ENCODE measurements at places on chromosomes 13 and 19.

- DNase-seq = no peak
- no peak overlapping the region for H3K4me3 ChIP-seq
- H3K36me3 ChIP-seq = no peaks in the 10 kb centered on the region
- H3K4me1 ChIP-seq = no peaks in the 10 kb centered on the region
Observed at GRCh38 chr13:37181620-37182019, 76.2 kb upstream of the CSNK1A1L start.

- no peak for DNase-seq
- H3K27ac ChIP-seq = no peak overlapping the region
- H3K4me3 ChIP-seq = no peak overlapping the region
- H3K36me3 ChIP-seq = no peaks in the 10 kb centered on the region
- H3K4me1 ChIP-seq = no peaks in the 10 kb centered on the region
- H3K27me3 ChIP-seq = no peaks in the 10 kb centered on the region
Observed at GRCh38 chr13:96824140-96824539, 170.1 kb downstream of the OXGR1 start.

DNA sequence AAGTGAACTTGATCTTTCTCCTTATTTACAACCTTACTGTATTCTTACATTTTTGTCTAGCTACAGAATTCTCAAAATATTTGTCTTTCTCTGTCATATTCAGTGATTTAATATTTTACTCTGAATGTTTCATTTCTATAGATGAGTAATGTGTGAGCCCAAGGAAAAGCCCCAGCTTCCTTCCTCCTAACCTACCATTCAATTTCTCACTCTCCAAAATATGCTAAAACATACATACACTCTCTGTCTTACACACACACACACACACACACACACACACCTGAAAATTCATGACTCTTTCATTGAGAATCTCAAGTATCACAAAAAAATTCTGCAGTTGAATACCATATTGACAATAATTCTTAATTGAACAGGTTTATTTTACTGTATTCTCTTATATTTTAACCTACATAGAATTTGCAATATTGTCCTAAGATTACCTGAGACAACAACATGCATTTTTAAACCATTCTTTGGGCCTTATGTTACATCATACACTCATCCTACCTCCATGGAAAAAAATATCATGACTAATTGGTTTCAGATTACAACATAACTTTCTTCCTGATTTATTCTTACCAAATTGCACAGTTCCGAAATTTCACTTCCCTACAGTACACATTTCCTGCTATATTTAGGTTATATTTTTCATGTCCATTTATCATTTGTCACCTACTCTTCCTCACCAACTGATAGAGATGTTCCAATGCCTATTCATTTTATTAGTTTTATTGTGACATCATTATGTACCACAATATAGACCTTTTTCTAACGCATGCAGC lies 1965.6 kb upstream of the PCDH20 start:
- no peaks in the 10 kb centered on the region for H3K27me3 ChIP-seq
- no peak overlapping the region for H3K4me3 ChIP-seq
- DNase-seq = no peak
- H3K27ac ChIP-seq = no peak overlapping the region
- no peaks in the 10 kb centered on the region for H3K4me1 ChIP-seq
- no peaks in the 10 kb centered on the region for H3K36me3 ChIP-seq

- peaks cover 35% of the 10 kb centered on the region for H3K4me1 ChIP-seq
- H3K27ac ChIP-seq = peak overlapping the region; percentile 92
- DNase-seq = no peak
Observed at GRCh38 chr13:41457589-41458186, 338 bp downstream of the RGCC start.

GRCh38 chr13:24891476-24892108 lies 127.6 kb downstream of the RNF17 start:
- no peaks in the 10 kb centered on the region for H3K36me3 ChIP-seq
- no peak overlapping the region for H3K4me3 ChIP-seq
- H3K27ac ChIP-seq = no peak overlapping the region
- no peak for DNase-seq
- no peaks in the 10 kb centered on the region for H3K27me3 ChIP-seq
- no peaks in the 10 kb centered on the region for H3K4me1 ChIP-seq

- no peak for DNase-seq
- H3K4me3 ChIP-seq = peak overlapping the region; percentile 4
- H3K27me3 ChIP-seq = no peaks in the 10 kb centered on the region
- H3K27ac ChIP-seq = peak overlapping the region; percentile 45
Observed at GRCh38 chr19:45172611-45173208, 5.3 kb downstream of the TRAPPC6A start.

DNA sequence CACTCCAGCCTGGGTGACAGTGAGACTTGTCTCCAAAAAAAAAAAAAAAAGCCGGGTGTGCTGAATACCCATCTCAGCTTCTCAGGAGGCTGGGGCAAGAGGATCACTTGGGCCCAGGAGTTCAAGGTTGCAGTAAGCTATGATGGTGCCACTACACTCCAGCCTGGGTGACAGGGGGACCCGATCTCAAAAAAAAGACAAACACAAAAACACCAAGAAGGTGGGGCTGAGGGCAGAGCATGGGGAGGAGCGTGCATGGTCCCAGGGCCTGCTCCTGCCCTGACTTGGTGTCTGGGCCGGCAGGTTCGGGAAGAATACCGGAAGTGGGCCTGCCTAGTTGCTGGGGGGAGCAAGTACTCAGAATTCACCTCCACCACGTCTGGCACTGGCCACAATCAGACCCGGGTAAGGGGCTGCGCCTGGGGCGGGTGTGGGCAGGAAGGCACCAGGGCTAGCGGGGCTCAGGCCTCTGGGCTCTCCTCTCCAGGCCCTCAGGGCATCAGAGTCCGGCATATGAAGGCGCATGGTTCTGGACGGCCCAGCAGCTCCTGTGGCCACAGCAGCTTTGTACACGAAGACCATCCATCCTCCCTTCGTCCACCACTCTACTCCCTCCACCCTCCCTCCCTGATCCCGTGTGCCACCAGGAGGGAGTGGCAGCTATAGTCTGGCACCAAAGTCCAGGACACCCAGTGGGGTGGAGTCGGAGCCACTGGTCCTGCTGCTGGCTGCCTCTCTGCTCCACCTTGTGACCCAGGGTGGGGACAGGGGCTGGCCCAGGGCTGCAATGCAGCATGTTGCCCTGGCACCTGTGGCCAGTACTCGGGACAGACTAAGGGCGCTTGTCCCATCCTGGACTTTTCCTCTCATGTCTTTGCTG lies 11.3 kb downstream of the DDX39A start:
- H3K27ac ChIP-seq = no peak overlapping the region
- DNase-seq = no peak
- H3K36me3 ChIP-seq = peaks cover 96% of the 10 kb centered on the region
- no peaks in the 10 kb centered on the region for H3K4me1 ChIP-seq
- no peaks in the 10 kb centered on the region for H3K27me3 ChIP-seq

GRCh38 chr19:38559428-38560401 lies 58.0 kb downstream of the MAP4K1 start:
- DNase-seq = peak; percentile 25
- H3K36me3 ChIP-seq = no peaks in the 10 kb centered on the region
- H3K4me3 ChIP-seq = no peak overlapping the region

DNA sequence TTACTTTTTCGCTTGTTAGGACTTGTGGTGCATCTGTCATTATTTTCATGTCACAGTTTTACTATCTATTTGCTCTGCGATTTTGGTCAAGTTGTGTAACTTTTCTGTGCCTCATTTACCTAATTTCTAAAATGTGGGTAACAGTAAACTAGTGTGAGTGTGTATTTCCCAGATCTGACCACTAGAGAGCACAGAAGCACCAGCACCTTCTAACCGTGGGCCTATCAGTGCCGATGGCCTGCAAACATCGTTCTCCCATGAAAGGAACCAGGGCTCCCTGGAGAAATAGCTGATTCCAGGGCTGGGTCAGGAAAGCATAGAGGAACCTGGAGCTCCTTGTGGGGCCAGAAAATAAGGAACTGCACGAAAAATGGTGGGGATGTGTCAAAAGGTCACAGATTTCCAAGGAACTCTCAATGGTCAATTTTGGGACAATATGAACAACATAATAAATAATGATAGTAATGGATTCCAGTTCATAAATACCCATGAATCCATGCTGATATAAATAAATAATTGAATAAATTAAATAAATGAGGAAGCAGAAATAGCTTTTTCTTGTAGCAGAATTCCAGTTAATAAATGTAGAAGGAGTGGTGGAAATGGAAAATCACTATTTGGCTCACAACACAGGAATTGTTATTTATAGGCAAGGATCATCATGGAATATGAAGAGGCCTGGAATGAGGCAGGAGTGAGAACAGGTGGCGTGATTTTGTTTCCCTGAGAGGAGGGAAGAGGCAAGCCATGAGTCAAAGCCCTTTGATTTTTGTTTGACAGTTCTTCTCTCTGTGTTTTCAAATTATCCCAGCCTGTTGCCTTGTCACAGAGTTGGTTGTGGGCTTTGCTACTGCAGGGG lies 31.1 kb downstream of the CEACAM8 start:
- H3K36me3 ChIP-seq = no peaks in the 10 kb centered on the region
- peaks cover 2% of the 10 kb centered on the region for H3K4me1 ChIP-seq
- no peaks in the 10 kb centered on the region for H3K27me3 ChIP-seq
- no peak overlapping the region for H3K27ac ChIP-seq

DNA sequence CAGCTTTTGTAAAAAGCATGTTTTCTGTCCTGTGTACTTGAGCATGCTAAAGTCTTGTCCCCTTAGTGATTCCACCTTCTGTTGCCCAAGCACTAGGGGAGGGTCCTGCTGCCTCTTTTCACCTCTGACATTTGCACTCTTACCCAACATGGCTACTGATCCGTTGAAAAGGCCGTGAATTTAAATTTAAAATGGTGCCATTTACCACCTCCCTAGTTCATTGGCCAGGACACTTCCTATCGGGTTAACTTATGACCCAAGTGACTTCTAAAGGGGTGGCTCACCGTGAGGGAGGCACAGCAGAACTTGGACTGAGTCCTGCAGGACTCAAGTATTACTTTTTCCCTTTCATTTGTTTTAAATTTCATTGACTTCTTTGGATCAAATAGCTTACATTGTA lies 33.3 kb upstream of the CEACAM21 start:
- no peaks in the 10 kb centered on the region for H3K27me3 ChIP-seq
- no peak overlapping the region for H3K4me3 ChIP-seq

DNA sequence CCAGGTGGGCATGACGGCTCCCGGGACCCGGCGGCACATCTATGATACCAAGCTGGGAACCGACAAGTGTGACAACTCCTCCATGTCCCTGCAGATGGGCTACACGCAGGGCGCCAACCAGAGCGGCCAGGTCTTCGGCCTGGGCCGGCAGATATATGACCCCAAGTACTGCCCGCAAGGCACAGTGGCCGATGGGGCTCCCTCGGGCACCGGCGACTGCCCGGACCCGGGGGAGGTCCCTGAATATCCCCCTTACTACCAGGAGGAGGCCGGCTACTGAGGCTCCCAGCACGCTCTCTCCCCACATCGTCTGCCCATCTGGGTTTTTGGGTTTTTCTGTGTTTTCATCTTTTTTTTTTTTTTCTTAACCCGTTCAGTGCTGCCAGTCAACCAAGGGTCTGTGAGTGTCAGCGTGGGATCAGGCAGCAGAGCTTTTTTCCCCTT lies 2.3 kb upstream of the ABCA7 start:
- no peaks in the 10 kb centered on the region for H3K27me3 ChIP-seq
- peaks cover 5% of the 10 kb centered on the region for H3K36me3 ChIP-seq
- no peak overlapping the region for H3K4me3 ChIP-seq
- H3K4me1 ChIP-seq = peaks cover 28% of the 10 kb centered on the region
- peak overlapping the region; percentile 60 for H3K27ac ChIP-seq

- H3K27me3 ChIP-seq = no peaks in the 10 kb centered on the region
- no peaks in the 10 kb centered on the region for H3K36me3 ChIP-seq
- H3K27ac ChIP-seq = no peak overlapping the region
- peak; percentile 19 for DNase-seq
- H3K4me3 ChIP-seq = no peak overlapping the region
Observed at GRCh38 chr13:31951215-31951678, 80.3 kb upstream of the FRY start.

GRCh38 chr19:9941231-9941630 lies 4.9 kb upstream of the OLFM2 start:
- H3K27ac ChIP-seq = no peak overlapping the region
- H3K27me3 ChIP-seq = no peaks in the 10 kb centered on the region
- no peaks in the 10 kb centered on the region for H3K36me3 ChIP-seq
- H3K4me3 ChIP-seq = no peak overlapping the region

DNA sequence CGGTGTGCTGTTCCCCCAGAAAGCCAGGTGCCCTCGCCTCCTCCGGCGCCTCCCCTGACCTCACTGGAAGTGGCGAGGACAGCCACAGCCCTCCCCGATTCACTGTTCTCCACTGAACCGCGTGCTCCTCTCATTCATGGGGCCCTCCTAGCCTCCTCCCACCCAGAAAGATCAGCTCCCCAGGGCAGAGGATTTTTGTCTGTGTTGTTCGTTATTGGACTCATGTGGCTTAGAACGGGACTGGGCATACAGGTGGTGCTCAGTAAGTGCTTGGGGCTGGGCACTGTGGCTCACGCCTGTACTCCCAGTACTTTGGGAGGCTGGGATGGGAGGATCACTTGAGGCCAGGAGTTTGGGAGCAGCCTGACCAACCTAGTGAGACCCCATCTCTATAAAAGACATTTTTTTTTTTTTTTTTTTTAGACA lies 3.8 kb downstream of the PRTN3 start:
- H3K27ac ChIP-seq = no peak overlapping the region
- no peaks in the 10 kb centered on the region for H3K27me3 ChIP-seq
- H3K36me3 ChIP-seq = no peaks in the 10 kb centered on the region
- H3K4me3 ChIP-seq = no peak overlapping the region
- H3K4me1 ChIP-seq = peaks cover 18% of the 10 kb centered on the region

DNA sequence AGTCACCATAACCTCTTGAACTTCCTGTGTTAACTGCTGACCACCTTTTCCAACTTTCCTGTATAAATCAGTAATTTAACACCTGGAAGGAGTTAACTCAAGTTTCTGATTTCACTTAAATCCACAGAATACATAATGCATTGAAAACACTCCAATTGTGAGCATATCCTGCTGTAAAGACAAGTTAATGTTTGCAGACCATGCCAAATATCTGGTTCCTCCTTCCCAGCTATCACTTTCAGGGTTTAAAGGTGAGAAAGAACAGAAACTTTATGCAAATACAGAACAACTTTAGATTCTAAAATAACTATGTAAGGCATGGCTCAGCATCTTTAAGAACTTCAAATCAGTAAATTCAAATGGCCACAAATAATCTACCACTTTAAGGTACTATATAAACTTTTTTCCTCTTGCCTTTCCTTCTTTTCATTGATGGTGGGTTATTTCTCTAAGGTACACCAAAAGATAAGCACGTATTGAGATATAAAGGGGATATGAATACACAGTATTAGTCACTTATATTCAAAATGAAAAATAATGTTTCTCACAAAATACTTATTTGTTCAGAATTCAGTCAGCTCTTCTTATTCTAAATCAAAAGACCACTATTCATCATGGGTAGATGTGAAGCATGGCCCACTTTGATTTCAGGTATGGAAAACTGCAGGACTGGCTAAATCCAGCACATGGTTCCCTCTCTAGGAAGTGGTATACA lies 6.6 kb upstream of the TPTE2 start:
- H3K4me1 ChIP-seq = peaks cover 6% of the 10 kb centered on the region
- DNase-seq = no peak
- H3K27me3 ChIP-seq = peaks cover 14% of the 10 kb centered on the region
- H3K4me3 ChIP-seq = no peak overlapping the region
- no peaks in the 10 kb centered on the region for H3K36me3 ChIP-seq

DNA sequence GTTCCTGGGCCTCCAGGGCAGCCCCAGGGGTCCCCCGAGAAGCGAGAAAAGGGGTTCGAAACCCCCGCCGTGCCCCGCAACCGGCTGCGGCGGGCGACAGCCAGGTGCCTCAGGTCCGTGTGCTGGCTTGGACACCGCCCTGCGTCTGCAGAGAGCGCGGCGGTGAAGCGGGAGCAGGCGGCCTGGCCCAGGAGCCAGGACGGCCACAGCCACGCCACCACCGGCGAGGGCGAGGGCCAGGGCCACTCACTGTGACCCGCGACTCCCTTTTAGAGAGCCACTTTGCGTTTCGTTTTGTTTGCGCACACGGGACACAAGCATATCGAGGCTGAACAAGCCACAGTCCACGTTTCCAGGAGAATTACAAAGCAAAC lies 110.4 kb downstream of the CRYL1 start:
- H3K4me1 ChIP-seq = peaks cover 33% of the 10 kb centered on the region
- DNase-seq = no peak

Data from T-cell (primary cell).